ENCODE measurements at places on chromosomes 12 and 14.

- no peak for DNase-seq
These were observed 113.6 kb upstream of the RAP1B start for GRCh38 chr12:68497107-68497506.

DNA sequence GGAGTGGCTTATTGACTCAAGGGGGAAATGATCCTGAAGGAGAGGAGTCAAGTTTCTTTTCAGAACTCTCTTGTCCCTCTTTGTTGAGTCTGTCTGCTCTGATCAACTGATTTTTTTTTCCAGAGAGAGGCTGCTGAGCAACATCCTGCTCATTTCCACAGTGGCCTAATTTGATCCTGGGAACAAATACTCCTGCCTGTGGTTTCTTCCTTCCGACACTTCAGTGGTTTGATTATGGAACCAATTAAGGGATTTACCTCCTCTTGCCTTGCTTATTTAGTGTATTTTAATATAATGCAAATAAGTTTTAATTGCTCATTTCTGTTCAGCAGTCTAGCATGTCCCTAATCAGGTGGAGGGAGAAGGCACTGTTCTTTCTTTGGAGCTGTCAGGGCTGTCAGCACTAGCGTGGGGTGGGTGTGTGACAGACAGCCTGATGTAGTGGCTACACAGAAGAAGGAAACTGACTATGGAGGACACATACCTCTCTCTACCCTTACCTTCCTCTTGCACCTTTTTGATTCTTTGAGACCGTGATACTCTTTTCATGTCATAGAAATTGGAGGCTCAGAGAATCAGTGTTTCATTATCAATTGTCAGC lies 344.9 kb upstream of the STXBP6 start:
- DNase-seq, result no peak

DNA sequence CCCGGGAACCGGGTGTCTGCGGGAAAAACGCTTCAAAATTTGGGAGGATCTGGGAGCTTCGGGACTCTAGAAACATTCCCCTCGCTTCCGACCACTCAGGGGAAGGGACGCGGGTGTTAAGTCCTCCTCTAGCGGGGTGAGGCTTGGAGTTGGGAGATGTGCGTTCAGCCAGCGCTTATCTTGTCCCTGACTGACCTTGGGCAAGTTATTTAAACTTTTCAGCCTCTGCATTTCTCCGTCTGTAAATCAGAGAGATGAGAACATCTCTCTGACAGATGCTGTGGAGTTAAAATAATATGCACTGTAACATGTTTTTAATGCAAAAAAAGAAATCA lies 76.9 kb upstream of the ANO4 start:
- DNase-seq, result no peak

- DNase-seq, result no peak
These were observed 24.7 kb upstream of the ANO6 start for GRCh38 chr12:45191239-45191638.

DNA sequence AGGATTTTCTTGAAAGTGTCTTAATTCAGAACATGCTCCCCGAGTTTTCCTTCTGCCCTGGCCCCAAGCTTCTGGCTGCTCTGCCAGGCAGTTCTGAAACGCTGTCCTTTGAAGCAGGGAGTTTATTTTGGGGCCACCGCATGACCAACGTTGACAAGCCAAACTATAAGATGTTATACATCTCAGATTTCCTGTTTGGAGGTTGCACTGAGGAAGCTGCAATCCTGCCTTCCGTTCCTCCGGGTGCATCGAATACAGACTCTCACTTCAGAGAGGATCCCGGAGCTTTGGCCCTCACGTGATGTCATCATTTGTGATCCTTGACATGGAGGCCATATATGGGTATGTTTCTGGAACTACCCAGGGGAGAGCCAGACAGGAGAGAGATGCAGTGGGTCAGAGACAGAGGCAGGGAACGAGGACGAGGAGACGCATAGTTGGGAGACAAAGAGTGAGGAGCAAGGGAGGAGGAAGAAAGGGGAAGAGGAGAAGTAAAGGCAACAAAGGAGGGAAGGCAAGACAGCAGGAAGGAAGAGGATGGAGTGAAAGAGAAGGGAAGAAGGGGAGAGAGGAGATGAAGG lies at the start of gene ASB2:
TSS of gene ASB2 (minus strand) at position 94 of the 581 bp plus-strand sequence. CDS start 12,031 bp downstream, outside the sequence.
- no peak for DNase-seq

GRCh38 chr12:26374934-26375680 lies 179.7 kb downstream of the SSPN start:
- DNase-seq, result no peak

DNA sequence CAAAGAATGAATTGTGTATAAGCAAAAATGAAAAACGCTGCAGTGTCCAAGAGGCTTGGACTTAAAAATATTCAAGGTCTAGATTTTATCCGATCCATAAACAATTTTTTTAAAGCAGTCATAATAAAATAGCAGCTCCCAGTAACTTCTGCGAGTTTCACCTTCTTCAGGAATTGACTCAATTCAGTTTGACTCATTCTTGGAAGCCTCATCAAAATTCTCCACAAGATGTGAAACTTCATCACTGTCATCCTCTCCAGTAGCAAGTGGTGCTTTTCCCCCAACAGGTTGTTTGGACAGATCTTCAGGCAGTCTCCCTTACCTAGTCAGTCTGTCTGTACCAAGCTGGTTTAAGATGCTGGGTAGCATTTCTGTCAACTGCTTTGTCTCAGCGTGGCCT lies 93.5 kb upstream of the FOXG1 start:
- DNase-seq, result no peak

DNA sequence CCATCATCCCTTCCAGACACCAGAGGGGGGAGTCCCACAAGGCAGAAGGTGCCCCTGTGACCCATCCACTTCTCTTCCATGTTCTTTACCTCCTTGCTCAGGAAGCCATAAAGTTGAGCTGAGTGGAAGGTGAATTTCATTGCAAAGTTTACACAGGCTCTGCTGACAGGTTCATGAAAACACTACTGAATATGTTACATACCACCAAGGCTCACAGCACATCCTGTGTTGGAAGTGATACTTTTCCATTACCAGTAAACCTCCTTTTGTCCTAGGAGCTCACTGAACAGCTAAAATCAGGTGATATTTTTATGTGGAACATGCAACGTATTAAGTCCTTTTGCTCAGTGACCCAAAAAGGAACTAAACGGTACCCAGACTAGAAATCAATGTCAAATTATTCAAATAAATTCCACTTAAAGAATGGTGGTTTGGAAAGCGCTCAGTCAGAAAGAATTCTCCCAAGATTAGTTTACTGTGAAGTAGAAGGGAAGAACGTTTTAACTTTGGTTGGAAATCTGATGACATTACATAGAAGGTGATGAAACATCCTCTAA lies 196.2 kb upstream of the NUDT4 start:
- DNase-seq, result no peak

GRCh38 chr12:96237035-96237434 lies 42.9 kb downstream of the ELK3 start:
- DNase-seq, result no peak

DNA sequence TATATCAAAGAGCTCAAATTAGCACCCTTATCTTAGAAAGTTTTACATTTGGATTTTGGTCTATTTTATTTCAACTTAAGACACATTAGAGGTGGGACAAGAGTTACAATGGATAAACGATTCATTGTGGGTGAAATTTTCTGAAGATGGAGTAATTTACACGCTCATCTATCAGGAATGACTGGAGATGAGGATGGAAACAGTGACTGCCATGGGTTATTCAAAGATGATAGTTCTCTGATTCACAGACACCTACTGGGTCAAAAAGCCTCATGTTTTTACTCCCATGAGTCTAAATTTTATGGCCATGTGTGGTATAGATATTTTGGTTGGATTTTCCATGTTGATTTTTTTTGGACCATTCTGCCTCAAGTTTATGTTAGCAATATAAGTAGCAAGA lies 22.1 kb downstream of the SAMD4A start:
- no peak for DNase-seq

DNA sequence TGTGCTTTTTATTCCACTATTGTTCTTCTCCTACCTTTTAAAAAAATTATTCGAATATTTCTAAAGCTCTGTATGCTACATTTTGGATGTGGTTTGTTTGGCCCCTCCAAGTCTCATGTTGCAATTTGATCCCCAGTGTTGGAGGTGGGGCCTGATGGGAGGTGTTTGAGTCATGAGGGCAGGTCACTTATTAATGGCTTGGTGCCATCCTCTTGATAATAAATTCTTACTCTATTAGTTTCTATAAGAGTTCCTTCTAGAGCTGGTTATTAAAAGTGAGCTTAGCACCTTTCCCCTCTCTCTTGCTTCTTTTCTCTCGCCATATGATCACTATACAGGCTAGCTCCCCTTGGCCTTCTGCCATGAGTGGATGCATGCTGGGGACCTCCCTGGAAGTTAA lies 445.6 kb upstream of the PDE3A start:
- no peak for DNase-seq

- peak; percentile 19 for DNase-seq
These were observed 729 bp downstream of the OSBPL8 start for GRCh38 chr12:76558684-76559399.

DNA sequence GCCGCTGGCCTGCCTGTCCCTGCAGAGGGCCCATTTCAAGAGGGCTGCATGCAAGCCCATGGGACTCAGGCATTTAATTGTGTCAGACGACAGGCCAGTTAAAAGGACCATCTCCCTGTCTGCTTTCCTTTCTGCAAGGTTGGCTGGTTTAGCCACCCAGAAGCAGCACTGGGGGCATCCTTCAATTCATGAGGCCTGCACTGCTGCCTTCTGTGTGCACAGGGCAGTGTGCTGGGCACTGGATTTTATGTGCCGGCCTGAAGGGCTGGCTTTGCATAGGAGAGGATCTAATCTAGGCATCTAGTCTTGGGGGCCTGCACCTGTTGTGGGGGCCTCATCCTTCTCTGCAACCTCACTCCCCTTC lies 114.1 kb upstream of the FKBP4 start:
- DNase-seq, result no peak

GRCh38 chr12:92533280-92533890 lies 169.4 kb upstream of the PLEKHG7 start:
- DNase-seq, result no peak

DNA sequence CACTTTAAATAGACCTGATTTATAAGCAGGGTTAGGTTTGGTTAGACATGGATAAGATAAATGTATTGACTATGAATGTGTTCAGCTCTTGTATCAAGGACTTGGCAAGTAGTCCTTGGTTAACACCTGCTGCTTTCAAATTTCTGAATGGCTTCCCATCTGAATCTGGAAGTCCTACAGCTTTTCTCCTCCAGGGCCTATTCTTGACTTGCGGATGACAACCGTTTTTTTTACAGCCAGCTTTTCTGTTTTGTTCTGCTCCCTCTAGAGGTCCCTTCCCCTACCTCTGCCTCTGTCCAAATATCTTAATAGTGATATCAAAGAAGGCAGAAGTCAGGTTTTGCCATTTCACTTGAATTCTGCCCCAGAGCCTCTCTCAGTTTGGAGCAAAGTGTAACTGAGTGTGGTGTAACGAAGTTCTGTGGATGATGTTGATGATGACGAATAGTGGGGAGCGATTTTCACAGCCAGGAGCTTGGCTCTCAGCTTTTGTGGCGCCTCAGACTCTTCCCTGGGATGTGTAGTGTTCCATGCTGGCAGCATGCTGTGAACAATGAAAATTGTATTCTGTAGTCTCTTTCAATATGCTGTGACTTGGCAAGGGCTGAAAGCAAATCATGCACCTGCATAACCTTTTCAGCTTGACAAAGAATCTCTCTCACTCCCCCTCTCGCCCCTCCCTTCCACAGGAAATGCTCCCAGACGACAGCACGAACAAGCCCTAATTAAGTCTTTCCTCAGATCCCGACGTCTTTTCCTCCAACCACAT lies 5.0 kb upstream of the SLC4A8 start:
- peak; percentile 80 for DNase-seq

DNA sequence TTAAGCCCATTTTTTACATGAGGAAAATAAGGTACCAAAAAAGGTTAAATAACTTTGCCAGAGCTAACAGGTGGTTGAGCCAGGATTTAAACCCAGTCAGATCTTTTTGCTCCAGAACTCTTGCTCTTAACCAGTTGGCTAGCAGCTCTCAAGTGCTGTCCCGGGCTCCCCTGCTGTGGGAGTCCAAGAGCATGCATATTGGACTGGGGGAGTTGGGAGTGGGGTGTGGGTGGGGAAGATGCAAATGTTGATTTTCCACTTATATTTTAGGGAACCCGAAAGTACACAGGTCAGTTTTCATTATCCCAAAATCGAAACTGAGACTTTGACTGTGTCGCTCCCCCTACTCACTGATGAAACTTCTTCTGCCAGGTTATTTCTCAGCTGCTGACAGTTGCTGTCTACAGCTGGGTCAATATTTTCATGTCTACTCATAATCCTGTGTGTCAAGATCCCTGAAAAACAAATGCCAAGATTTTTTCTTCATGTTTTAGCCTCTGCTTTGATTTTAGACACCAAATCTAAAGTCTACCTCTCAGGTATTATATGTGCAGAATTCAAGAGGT lies 172.3 kb upstream of the TMPO start:
- DNase-seq, result no peak

- no peak for DNase-seq
These were observed 146.8 kb upstream of the LRIG3 start for GRCh38 chr12:59067083-59067482.

- DNase-seq, result no peak
These were observed 209.7 kb downstream of the GPHN start for GRCh38 chr14:66717561-66718140.

DNA sequence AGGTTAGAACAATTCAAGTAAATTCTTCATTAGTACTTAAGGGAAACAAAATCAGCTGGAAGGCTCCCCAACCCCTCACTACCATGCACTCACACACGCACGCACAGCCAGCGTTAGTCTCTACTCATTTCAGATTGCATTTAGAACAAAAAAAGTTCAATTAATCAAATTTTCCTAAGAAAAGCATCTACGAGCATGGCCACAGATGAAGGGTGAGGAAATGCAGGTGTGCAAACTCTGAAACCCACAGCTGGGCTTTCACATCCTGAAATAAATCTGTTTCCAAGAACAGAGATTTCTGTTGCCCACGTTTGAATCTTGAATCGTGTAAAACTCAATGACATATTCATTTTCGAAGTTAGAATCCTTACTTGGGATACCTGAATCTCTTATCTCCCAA lies 62.6 kb downstream of the SEL1L start:
- DNase-seq, result no peak

DNA sequence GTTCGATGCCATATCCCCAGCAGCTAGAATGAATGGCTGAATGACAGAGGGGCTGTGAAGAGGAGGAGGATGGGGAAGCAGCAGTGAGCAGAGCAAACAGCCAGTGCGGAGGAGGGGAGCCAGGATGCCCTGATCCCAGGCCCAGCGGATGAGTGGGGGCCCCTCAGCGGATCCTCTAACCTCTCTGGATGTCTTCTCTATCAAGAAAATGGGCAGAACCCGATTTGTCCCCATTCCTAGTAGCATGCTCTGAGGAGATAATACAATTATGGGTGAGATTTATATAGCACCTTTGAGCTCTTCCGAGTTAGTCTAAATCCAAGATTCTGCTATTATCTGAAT lies 30.0 kb upstream of the RPLP0 start:
- no peak for DNase-seq

All from NCI-H748 treated with DMSO at 0.1 percent for 48 hours (cell line).